Activated T-helper 9 cell treated with anti-CD3 and anti-CD28 coated beads, Interleukin-2, amount 50 U/mL, for 16 hours (primary cell): ENCODE measurements at places on chromosomes 11 and 22.

DNA sequence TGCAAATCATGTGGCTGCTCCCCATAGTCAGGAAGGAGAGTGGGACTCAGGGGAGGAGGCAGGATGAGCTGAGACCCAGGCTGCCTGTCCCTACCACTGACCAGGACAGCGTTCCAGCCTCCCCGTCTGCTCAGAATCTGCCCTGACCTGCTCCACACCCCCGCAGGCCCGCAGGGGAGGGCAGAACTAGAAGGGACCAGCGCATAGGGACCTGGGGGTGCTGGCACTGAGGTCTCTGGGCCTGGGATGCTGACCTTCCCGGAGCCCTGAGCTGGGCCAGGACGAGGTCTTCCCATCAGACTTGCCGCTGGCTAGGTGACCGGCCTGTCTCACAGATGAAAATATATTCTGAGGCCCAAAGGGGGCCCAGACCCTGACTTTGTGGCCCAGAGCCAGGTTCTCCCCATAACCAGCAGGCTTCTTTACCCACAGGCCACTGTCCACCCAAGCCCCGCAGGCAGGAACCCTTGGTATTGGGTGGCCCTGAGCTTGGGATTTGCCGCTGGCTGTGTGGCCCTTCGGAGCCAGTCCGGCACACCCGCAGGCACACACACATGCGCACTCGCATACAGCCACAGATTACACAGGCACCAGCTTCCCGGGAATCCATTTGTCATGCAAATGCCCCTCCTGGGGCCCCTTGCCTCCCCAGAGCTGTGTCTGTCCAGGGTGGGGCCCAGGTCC, 13.8 kb upstream of the PIM3 start:
- no peak for DNase-seq

- no peak for DNase-seq
Measured at GRCh38 chr11:44946263-44946662, 4.4 kb downstream of the TP53I11 start.

DNA sequence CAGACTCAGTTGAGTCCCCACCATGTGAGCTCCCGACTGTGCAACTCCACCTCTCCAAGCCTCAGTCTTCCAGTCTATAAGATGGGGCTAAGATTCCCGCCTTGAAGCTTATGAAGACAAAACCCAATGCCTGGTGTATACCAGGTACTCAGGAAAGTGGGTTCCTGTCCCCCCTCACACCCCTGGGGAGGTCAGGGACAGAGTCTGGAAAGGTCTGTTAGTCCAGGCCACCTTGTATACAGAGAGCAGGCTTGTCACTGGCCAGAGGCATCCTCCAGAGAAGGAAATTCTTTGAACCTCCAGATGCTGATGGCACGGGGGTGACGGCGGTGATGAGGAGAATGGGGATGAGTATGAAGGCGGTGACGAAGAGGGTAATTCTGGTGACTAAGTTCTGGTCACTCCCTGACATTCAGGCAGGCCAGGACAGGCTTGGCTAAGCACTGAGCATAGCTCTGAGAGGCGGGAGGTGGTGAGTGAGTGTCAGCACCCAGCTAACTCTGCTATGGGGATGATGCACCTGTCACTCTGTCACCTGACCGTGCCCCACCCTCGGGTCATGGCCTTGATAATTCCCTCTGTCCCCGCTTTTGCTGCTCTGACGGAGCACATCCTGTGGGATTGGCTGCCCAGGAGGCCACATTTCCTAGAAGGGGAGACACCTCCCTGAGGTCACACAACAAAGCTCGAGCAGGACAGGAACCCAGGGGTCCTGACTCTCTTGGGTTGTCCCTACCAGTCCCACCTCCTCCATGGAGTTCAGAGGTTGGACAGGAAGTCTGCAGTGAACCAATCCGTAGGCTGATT, 30.9 kb upstream of the CSNK1E start:
- no peak for DNase-seq

- no peak for DNase-seq
Measured at GRCh38 chr11:1052133-1053011, 15.9 kb upstream of the MUC6 start.

GRCh38 chr11:26904132-26904531, 89.8 kb upstream of the FIBIN start:
- DNase-seq, result no peak

GRCh38 chr22:47748271-47748670, 985.8 kb downstream of the TBC1D22A start:
- DNase-seq, result no peak

DNA sequence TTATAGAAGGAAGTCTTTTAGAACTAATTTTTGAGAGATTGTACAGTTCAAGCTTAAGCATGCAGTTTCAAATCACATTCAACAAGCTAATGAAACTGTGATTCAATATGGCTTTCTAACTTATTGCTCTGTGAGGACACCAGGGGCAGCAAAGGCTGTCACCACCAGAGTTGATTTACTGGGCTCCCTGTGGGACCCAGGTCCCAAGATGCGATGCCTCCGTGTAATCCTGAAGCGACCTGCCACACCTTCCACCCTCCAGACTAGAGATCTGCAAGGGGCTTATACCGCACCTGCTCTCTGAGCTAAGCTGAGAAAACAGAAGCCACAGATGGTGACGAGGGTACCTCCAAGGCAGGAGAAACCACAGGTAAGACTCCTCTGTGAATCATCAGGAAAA, 918 bp upstream of the OR51Q1 start:
- DNase-seq, result no peak

GRCh38 chr22:21754523-21754922, 18.9 kb upstream of the YPEL1 start:
- DNase-seq, result no peak
